ENCODE measurements at places on chromosomes 6 and 20.

DNA sequence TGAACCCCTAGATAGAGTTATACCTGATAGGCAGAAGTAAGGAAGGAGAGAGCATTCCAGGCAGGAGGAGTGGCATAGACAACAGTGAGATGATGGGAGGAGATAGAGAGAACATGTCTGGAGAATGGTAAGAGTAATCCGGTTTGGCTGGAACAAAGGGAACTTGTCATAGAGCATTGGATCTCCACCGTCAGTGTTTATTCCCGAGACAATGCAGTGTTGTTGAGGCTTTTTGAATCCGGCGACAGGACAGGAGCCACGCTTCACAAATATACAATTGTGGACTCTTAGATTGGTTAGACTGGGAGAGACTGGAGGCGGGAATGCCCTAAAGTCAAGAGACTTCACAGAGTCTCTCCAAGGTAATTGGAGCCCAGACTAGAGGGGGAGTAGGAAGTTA is 119.8 kb downstream of the ANKS1A start:
- no peak for DNase-seq

DNA sequence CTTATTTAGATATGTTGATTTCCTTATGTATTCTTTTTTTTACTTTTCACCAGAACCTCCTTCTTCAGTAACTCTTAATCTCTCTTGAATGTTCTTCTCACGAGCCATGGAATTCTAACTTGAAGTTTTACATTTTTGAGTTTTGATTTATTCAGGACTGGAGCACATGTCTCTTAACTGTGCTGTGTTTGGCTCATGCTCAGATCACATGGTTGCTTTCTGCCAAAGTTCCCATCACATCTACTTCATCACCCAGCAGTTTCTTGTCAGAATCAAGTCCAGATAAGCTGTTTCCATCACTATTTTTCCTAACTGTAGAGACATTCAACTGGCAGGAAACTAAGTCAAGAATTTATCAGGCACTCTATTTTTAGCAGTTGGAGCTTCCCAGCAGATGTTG is 31.7 kb downstream of the SLC35A1 start:
- no peak for DNase-seq

- DNase-seq, result no peak
Observed at GRCh38 chr6:129215916-129216520, 333.1 kb downstream of the LAMA2 start.

DNA sequence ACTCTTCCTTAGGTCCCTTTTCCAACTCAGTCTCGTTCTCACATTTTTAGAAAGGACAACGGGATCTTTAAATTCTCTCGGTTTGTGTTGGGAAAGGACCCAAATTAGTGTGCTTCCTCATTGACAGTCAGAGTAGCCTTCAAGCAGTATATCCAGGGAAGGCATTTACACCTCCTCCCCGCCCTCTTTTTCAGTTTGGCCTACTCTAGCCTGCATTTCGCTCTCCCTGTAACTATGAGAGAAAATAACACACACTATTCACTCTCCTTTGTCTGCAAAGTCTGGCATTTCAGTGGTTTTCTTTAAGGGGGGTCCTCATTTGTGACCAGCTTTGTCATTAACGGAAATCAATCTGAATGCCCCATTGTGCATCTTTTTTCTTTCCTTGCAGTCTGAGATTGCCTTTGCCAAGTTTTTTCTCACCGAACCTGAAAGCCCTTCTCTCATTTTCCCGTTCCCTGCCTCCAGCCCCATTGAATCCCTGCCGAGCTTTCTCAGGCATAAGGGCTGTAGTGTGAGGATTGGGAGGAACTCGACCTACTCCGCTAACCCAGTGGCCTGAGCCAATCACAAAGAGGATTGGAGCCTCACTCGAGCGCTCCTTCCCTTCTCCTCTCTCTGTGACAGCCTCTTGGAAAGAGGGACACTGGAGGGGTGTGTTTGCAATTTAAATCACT is 393 bp upstream of the FABP7 start:
- no peak for DNase-seq

GRCh38 chr6:43842231-43842794 is 72.3 kb downstream of the VEGFA start:
- DNase-seq, result no peak

DNA sequence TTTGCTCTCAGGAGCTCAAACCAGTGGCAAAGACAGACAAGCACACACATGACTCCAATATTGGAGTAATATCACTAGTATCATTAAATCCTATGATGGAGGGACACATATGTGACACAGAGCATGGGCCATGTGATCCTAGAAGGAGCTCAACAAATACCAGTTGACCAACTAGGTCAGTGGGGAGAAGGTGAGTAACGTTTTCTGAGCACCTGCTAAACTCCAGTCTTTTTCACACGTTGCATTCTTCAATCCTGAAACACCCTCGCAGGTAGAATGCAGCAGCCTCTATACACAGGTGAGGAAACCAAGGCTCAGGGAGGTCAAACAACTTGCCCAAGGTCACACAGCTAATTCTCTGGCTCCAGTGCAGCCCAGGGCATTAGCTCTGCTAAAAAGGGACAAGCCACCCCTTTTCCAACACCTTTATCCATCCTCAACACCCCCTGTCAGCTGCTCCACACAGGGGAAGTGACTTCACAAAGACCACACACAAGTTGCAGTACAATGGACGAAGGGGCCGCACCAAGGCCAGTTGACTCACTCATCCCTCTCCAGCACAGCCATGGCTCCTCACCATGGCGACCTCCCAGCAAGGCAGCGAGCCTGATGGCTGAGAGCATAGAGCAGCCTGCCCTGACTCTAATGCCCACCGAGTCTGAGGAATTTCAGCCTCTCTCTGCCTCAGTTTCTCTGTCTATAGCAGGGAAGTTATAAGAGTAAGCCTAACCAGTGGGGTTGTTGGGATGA is 4.4 kb downstream of the CAPN11 start:
- DNase-seq, result no peak

DNA sequence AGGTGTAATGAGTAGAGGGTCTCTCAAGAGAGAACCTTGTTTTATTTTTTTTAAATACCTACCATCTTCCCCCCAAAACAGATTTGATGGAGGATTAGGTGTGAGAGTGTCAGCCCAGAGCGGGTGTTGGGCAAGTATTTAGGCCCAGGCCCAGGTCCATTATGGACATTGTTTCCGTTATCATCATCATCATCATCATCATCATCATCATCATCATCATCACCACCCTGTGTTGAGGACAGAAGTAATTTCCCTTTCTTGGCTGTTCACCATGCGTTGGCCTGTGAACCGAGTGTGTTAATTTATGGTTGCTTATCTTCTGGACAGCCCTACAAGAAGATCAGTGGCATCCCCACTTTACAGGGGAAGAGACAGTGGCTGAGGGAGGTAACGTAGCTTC is 28.6 kb downstream of the PSMF1 start:
- no peak for DNase-seq

GRCh38 chr6:43943099-43943766 is 173.2 kb downstream of the VEGFA start:
- DNase-seq, result no peak

GRCh38 chr6:158512809-158513208 is 47.1 kb upstream of the TMEM181 start:
- DNase-seq, result no peak

DNA sequence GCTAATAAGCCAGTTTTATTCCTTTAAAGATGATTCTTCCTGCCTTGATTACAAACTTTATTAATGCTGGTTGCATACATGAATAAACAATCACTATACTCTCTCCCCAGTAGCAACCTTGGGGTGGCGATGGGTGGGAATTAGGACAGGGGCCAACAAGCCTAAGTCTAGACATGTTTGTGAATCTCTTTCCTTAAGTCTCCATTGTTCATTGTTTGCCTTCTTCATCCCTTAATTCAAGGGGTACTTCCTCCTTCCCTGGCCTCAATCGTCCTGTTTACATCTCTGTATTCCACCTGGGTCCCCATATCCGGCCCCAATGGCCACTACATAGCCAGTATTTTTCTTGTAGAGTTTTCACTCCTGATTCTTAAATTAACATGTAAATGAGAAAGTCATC is 66.0 kb downstream of the ARHGAP18 start:
- no peak for DNase-seq

GRCh38 chr6:71642793-71643192 is 243.6 kb upstream of the RIMS1 start:
- DNase-seq, result no peak

GRCh38 chr6:73713426-73714147 is 17.6 kb downstream of the CD109 start:
- peak; percentile 58 for DNase-seq

DNA sequence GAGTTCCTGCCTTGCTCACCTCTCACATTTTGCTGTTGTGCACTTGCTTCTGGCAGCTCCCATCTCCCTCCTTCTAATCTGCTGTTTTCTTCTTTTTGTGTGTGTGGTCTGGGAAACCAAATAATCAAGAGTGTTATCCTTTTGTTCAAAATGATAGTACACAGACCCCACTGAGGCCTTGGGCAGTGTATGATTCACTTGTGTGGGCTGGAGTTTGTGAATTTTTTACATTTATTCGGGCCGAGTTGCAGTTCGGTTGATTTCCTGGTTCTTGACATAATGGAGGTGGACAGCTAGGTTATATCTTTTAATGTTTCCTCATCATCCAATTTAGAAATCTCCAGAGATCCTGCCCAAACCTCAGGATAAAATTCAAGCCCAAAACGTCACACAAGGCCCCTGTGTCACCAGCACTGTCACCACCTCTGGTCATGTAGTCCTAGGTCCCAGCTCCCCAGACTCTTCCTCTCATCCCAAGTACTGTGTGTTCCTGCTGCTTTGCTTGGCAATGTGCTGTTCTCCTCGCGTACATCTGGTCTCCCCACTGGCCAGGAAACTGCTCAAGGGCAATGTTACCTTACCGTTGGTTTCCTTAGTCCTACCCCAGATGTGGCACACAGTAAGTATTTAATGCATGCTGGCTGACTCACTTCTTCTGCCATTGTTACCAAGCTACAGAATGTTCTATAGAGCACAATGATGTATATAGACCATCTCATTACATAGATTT is 55.7 kb upstream of the PHACTR2 start:
- DNase-seq, result no peak

DNA sequence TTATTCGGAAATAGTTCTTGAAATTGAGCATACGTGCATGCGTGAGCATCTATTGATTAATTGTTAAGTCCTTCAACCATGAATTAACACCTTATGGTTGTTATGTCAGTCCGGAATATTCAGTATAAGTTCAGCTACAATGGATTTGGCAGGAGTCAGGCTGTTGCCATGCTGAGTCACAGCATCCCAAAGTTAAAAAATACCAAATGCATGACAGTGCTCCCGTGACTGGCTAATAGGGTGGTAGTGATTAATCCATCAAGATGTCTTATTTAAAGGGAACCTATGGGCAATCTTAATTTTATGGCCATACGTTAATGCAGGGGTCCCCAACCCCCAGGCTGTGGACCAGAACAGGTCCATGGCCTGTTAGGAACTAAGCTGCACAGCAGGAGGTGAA is 10.5 kb downstream of the RAE1 start:
- no peak for DNase-seq

DNA sequence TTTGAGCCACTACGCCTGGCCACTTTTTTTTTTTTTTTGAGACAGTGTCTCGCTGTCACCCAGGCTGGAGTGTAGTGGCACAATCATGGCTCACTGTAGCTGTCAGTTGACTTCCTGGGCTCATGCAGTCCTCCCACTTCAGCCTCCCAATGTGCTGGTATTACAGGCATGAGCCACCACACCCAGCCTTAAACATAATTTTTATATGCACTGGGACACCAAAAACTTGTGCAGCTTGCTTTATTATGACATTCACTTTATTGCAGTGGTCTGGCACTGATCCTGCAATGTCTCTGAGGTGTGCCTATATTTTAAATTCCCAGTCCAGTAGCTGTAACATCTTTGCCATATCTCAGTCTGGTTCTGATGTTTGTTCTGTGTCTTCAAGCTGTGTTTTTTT is 34.7 kb downstream of the KAT14 start:
- DNase-seq, result no peak

DNA sequence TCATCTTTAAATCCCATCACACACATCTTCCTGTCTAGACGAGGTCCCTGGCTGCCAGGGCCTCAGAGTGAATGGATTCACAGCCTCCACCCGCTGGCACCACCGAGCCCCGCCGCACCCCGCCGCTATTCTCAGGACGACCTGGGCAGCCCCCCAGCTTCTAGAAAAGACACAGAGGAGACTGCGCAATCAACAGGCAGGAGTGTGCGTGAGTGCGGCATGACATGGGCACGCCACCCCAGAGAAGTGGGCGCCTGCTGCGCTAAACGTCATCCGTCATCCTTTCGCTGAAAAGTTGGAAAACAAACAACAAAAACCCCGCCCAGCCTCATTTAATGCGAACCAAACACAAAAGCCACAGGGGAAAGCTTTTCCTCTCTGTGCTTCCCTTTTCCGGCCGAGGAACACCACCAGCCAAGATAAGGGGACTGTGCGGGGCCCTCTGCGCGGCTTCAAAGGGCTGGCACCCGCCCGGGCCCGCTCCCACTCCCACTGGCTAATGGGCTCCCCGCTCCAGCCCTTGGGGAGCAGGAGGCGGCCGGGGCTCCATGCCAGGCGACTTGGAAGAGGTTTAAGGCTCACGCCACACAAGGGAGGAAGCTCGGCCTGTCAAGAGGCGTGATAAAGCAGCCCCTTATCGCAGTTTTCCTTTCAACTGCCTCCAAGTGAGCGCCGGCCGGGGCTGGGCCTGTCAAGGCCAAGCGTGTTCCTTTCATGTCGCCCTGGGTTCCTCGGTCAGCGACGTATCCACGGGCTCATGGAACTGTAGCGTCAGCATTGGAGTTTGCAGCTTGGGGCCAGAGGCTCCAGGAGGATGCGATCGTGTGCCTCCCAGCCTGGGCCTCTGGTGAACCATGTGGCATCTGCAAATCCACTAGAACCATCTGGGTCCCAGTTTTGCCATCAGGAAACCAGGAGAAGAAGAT is 50.1 kb downstream of the NFATC2 start:
- DNase-seq, result peak; percentile 78

- DNase-seq, result no peak
Observed at GRCh38 chr20:33444797-33445560, 1.4 kb upstream of the SNTA1 start.

- no peak for DNase-seq
Observed at GRCh38 chr6:17971128-17972073, 16.0 kb downstream of the KIF13A start.

- DNase-seq, result no peak
Observed at GRCh38 chr6:5674141-5674540, 332.6 kb downstream of the NRN1 start.

GRCh38 chr6:155647354-155647753 is 191.7 kb upstream of the NOX3 start:
- no peak for DNase-seq

GRCh38 chr6:166153966-166154365 is 13.7 kb downstream of the TBXT start:
- no peak for DNase-seq

DNA sequence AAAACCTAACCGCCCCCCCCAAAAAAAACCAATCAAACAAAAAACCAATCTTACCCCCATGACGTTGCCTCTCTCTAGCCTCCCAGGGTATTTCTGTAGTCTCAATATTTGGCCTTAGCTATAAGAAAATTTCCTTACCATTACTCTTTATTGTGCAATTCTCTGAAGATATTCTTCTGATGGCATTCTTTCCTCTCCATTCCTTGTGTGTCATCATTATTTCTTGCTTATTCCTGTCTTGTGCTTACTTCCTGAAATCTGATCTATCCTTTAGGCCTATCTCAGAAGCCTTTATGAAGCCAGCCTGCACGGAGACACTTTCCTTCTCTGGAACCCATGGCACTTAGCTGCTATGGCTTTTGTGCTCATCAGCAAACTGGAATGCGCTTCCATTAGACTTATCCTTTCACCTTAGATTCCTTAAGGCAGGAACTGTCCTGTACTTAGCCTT is 65.9 kb upstream of the DDR1 start:
- DNase-seq, result no peak

- DNase-seq, result no peak
Observed at GRCh38 chr6:149109397-149110070, 208.0 kb upstream of the TAB2 start.
